ENCODE measurements at places on chromosomes 3 and 15.

DNA sequence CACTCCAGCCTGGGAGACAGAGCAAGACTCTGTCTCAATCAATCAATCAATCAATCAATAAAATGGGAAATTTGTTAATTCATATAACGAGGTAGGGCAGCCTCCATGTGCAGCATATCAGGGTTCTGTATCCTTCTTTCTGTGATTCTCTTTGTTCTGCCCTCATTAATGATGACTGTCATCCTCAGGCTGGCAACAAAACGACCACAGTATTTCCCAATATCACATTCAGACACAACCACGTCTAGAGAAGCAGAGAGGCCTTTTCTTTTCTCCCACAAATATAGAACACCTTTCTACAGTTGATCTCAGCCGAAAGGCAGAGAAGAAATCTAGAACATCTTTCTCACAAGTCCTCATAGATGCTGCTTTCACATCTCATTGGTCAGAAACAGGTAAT lies 11.2 kb downstream of the CEP19 start:
- no peak for DNase-seq

DNA sequence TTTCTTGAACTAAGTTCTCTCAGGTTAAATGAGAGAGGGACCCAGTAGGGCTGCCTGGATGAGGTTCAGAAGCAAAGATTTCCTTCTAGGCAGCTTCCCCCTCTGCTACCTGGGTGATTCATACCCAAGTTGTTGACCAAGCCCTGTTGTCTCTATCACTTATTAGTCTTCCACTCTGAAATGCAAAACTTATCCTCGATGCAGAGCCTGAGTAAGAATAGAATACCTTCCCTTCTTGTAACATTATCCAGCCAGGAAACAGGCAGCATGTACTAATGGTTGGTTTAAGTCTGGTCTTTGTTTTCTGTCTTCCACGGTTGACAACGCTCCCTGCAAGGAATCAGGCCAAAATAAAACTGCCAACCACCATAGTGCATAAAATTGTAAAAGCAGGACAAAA lies 377.3 kb downstream of the MECOM start:
- DNase-seq, result no peak

GRCh38 chr3:70988111-70988510 lies 595.4 kb downstream of the FOXP1 start:
- no peak for DNase-seq

DNA sequence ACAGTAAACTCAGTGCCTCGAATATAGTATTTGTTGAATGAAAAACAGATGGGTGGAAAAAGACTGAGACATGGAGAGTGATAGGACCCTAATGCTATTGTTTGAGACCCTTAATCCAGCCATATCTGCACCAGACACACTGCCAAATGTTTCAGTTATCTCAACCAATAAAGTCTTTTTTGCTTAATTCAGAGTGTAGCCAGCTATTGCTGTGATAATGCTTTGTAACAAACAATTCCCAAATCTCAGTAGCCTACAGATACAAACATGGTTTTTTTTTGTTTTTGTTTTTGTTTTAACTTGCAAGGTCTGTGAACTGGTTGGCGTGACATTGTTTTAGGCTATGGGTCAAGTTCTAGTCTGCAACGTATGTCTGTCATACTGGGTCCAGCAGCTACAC lies 17.0 kb upstream of the BCL2A1 start:
- DNase-seq, result no peak

DNA sequence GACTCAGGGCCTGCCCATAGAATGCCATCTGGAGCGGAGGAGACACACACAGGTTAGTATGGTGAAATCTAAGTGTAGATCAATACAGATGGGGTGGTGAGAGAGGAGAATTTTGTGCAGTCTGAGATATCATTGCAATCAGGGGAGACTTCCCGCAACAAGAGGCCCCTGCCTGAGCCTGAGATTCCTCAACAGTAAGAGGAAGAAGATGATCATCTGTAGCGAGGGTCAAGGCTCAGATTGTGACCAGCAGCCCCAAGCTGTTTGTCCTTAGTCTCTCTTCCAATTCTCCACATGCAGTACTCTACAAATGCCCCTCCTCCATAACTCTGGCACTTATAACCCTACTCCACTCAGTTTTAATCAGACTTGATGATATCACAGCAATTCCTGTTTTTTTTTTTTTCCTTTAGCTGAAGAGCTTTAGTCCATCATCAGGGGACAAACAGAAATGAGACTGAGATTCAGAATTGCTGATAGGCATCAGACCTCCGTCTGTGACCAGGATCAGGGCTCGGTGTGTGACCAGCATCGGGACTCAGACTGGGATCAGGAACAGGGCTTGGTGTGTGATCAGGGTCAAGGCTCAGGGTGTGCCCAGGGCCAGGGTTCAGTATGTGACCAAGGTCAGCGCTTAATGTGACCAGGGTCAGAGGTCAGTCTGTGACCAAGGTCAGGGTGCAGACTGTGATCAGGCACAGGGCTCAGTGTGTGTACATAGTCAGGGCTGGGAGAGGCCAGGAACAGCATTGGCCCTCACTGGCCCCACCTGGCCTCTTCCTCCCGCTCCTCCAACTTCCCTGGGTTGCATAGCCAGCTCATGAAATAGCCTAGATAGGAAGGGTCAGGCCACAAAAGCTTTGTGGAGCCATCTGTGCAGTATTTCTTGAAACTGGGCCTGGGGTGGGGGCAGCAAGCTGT lies 14.1 kb downstream of the LOXL1 start:
- DNase-seq, result no peak

DNA sequence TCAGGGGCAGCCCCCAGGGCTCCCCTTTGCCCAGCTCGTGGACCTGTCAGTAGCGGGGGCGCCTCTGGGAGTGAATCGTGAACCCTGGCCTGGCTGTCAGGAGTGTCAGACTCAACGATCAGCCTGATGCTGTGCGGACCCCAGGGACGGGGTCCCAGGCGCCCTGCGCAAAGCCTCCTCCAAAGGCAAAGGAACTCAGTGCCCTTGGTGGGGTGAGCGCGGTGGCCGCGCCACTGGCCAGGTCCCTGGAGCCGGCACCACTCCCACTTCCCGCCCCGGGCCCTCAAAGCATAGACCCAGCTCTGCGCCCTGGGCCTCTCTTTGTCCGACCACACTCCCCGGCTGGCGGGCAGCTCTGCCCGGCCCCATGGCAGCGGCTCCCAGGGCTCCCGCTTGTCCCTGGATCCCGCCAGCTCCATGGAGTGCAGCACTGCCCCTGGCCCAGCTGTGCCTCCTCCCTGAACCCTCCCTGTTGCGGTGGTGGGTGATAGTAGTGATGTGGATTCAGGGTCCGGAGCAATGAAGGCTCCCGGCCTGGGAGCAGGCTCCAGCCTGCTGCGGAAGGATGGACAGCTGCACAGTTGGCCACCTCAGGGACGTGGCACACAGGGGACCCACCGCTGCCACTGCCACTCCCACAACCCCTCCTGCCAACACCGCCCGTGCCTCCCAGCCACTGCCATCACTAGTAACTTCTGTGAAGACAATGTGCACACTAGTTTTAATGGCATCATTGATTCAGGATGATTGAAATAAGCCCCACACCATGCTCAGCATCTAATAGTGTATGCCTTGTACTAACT lies 263.8 kb downstream of the ZBBX start:
- no peak for DNase-seq

All from activated CD4-positive, alpha-beta T cell treated with anti-CD3 and anti-CD28 coated beads for 24 hours (primary cell).